ENCODE measurements at places on chromosomes 2 and 18. TPM values are rescaled to one million over a fixed set of nuclear protein-coding genes. Genes with fewer than 3 reads are reported as not detected.

GRCh38 chr2:170530284-170530745 is 184.8 kb upstream of the SP5 start:
- no peak for DNase-seq

DNA sequence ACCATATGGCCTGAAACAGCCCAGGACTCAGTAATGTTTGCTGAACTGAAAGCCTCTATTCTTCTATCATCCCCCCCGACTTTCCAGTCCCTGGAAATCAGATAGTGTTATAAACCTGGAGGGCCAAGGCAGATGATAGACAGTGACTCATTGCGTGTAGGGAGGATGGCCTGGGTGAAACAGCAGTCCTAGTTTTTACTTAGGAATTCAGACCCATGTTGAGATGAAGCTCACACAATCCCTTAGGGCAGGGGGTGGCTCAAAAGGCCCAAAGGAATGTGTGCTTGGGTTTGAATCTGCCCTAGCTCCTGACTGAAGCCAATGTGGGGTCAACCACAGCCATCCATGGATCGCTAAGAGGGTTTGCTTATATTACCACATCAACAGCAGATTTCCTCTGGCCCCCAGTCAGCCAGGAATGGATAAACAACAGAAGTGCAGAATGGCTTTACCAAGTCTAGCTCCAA is 43.9 kb upstream of the STPG4 start:
- DNase-seq = peak; percentile 86

GRCh38 chr2:237538901-237539300 is 27.5 kb upstream of the PRLH start:
- DNase-seq = peak; percentile 41

GRCh38 chr2:182193291-182193690 is 207.6 kb downstream of the PPP1R1C start:
- no peak for DNase-seq

The DOK6 gene
- total RNA-seq = 2.7 TPM

DNA sequence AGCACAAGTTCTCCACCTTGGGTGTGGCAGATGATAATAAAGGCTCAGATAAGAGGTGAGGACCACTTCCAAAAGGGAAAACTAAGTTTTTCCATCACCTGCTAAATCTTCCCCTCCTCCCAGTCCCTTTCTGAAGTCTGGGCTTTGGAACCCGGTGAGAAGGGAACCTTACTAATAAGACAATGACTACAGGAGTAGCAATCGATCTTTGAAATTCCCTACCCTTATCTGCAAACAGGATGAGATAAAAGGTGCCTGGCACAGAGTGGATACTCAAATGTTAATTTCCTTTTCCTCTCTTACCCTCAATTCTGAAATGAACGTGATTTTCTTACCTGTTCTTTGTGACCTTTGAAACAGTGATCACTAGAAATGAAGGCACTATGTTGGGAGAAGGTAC is 69.7 kb upstream of the NARS1 start:
- no peak for DNase-seq

The PLEKHA3 gene
- 7.1 TPM for total RNA-seq

All from osteoblast (primary cell).